WTC11 (cell line): ENCODE measurements at places on chromosomes 7 and 10. TPM values are rescaled to one million over a fixed set of nuclear protein-coding genes. Genes with fewer than 3 reads are reported as not detected.

The FZD1 gene
- 2.0 TPM in 3 replicates for total RNA-seq

GRCh38 chr7:154347700-154348266 is 295.6 kb downstream of the DPP6 start:
- no peak for DNase-seq

The SPDYE3 gene
- total RNA-seq = not detected in 3 replicates

The CHN2 gene
- 5.0 to 6.6 TPM (median 5.9 TPM) in 3 replicates for total RNA-seq

The ELMO1 gene
- 17.8 to 19.4 TPM (median 17.9 TPM) in 3 replicates for total RNA-seq

- no peak for DNase-seq
Measured at GRCh38 chr7:138125119-138125518, 48.9 kb downstream of the AKR1D1 start.

- no peak for DNase-seq
Measured at GRCh38 chr10:61357687-61358086, 95.5 kb downstream of the TMEM26 start.

- DNase-seq = no peak
Measured at GRCh38 chr7:74318043-74318442, 28.8 kb downstream of the CLIP2 start.

DNA sequence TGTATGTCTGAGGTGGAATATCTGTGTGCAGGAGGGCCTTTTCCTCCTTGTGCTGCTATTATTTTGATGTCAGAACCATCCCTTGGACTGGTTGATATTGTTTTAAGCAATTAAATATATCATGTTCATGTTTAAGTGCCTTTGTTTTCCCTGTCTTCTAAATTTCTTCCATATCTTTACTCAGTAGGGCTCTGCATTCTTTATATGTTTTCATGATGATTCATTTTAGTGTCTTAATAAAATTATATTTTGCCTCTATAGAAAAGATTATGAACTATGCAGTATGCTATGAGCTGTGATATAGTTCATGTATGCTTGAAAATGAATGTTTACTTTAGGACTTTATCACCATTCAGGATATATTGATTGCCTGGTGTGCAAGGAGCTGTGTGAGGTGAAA is 34.8 kb downstream of the AHR start:
- DNase-seq = no peak
